ENCODE measurements at places on chromosomes 12 and 14. TPM values are rescaled to one million over a fixed set of nuclear protein-coding genes. Genes with fewer than 3 reads are reported as not detected.

GRCh38 chr12:105580821-105581352, 250.4 kb downstream of the C12orf75 start:
- no peak for ATAC-seq

FOXA1 gene
- not detected for total RNA-seq

ALDH6A1 gene
- total RNA-seq, result 12.3 TPM

KRT78 gene
- not detected for total RNA-seq

DNA sequence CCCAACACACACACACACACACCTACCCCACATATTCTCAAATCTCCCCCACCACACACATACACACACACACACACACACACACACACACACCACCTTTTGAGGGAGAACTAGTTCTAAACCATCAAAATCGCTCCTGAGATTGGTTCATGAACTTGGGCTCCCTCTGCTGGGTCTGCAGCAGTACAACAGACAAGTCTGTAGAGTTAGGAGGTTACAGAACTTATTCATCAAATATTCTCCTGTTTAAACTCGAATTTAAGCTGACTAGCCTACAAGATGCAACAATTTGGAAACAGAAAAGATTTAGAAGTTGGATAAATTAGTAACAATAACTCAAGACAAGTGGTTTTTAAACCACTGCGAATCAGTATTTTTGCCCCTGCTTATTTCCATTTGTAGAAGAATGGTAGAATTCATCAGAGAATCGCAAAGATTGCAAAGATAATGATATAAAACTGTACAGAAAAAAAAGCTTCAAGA, 136.4 kb upstream of the USP15 start:
- ATAC-seq, result no peak

HPD gene
- total RNA-seq, result not detected

SYNDIG1L gene
- total RNA-seq, result not detected

- no peak for ATAC-seq
These were observed 59.0 kb upstream of the HIF1A start for GRCh38 chr14:61636291-61636690.

DNA sequence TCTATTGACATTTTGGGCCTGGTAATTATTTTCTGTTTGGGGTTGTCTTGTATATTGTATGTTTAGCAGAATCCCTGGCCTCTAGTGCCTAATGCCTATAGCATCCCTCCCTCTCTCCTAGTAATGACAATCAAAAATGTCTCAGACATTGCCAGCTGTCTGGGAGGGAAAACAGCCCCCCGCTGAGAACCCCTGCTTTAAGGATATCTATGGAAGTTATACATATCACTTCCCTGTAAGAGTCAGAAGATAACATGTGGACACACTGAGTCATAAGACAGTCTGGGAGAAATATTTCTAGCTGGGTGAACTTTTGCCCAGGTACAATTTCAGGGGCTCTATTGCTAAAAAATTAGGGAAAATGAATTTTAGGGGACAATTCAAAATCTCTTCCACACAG, 255.0 kb downstream of the PAWR start:
- no peak for ATAC-seq

DNA sequence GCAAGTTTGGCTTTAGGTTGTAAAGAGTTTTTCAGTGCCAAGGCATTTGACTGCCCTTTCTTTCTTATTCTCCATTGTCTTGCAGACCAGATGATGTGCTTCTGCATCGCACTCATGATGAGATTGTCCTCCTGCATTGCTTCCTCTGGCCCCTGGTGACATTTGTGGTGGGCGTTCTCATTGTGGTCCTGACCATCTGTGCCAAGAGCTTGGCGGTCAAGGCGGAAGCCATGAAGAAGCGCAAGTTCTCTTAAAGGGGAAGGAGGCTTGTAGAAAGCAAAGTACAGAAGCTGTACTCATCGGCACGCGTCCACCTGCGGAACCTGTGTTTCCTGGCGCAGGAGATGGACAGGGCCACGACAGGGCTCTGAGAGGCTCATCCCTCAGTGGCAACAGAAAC, 64.3 kb downstream of the KCNMB4 start:
- no peak for ATAC-seq

GRCh38 chr14:101932673-101933072, 31.7 kb upstream of the DYNC1H1 start:
- ATAC-seq, result no peak

TTC9 gene
- 4.7 TPM for total RNA-seq

GRCh38 chr12:94429633-94430032, 30.0 kb downstream of the CEP83 start:
- no peak for ATAC-seq

DNA sequence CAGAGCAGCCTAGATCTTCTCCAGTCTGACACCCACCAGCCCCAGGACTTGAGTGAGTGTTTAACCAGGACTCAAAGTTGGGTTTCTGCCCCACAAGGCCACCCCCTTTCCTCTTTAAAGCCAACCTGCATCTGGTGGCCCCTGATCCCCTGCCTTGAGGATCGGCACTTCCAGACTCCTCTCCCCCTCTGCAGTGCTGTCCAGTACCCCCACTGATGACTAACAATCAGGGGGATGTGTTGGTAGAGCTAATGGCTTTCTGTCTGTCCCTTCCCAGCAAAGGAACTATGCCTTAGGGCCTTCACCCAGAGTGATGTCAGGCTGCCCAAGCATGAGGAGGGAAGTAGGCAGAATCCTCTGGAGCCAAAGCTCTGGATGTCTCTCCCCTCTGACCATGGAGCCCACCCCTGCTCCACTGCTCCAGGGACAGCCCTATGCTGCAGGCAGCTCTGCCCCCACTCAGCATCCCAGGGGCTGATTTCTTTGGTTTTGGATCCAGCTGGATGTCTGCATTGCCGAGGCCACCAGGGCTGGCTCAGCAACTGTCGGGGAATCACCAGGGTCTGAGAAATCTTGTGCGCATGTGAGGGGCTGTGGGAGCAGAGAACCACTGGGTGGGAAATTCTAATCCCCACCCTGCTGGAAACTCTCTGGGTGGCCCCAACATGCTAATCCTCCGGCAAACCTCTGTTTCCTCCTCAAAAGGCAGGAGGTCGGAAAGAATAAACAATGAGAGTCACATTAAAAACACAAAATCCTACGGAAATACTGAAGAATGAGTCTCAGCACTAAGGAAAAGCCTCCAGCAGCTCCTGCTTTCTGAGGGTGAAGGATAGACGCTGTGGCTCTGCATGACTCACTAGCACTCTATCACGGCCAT, 42.9 kb downstream of the DAD1 start:
- no peak for ATAC-seq

TMEM233 gene
- not detected for total RNA-seq

- no peak for ATAC-seq
These were observed 59.2 kb downstream of the ZNF641 start for GRCh38 chr12:48291511-48291910.

DNA sequence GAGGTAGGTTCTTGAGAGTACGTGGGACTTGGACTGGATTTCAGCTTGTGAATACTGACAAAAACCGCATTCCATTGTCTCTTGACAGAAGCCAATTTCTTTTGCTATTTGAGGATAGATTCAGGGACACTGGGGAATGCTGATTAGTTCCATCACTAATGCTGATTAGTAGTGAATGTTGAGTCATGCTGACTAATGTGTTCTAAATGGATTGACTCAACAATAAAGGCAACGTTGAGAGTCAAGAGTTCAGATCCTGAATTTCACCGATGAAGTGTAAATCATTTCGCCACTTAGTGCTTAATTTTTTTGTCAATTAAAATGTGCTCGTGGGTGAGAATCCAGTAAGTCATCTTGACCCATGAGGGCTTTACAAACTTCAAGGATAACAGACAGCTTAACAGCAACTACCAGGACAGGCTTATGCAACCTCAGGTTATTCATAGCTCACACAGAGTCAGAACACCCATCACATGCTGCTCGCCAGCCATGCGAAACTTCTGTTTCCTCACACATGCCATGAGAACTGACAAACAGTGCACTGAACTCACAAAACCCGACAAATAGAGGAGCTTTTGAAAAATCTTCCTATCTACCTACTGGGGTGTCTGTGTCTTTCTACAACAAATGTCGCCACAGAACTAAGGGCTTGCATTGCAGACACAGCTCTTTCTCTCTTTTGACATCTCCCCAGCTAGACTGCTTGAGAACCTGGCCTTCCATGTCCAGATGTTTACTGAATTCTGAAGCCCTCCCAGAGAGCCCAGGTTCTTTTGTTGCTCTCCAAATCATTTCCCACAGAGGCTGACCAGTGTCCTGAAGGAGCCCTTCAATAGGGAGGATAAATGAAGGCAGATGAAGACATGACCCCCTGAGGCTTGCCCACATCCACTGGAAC, 316.4 kb downstream of the ZFP36L1 start:
- peak; percentile 45 for ATAC-seq

GRCh38 chr14:22427771-22428231, 161.2 kb downstream of the DAD1 start:
- ATAC-seq, result no peak

GALNT6 gene
- total RNA-seq, result 7.2 TPM

DNA sequence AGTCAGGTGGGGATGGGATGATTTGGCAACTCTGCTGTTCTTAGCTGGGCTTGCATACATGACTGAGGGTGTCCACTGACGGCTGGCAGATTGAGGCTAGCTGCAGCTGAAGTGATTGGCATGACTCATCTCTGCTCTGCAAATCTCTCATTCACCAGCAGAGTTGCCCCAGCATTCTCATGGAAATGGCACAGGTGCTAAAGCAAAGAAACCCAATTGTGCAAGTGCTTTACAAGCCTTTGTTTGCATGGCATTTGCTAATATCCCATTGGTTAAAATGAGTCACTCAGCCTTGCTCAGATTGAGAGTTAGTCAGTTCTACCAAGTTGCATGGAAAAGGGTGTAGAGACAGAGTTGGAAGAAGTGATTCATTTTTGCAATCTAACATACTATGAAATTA, 389.7 kb upstream of the FAR2 start:
- no peak for ATAC-seq

GRCh38 chr12:132747395-132747794, 14.2 kb downstream of the ANKLE2 start:
- no peak for ATAC-seq

GPR84 gene
- 0.24 TPM for total RNA-seq

DNA sequence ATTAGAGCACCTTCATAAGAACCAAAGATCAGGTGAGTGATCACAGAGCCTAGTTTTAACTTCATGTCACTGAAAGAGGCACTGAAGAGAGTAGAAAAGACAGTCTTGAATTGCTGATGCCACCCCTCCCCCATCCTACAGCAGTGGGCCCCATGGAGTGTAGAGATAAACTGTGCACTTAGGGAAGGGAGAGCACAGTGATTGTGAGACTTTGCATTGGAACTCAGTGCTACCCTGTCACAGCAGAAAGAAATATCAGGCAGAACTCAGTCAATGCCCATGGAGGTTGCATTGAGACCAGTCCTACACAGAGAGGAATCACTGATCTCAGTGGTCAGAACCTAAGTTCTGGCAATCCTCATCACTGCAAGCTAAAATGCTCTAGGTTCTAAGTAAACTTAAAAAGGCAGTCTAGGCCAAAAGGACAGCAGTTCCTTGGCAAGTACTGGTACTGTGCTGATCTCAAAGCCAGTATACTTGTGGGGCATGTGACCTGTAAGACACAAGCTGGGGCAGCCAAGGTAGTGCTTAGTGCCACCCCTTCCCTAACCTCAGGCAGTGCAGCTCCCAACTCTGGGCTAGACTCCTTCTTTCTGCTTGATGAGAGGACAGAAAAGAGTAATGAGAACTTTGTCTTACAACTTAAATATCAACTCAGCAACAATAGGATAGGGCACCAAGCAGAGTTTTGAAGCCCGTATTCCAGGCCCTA, 94.1 kb downstream of the FSCB start:
- ATAC-seq, result no peak

- no peak for ATAC-seq
These were observed 608.4 kb downstream of the LRFN5 start for GRCh38 chr14:42214981-42215491.

DNA sequence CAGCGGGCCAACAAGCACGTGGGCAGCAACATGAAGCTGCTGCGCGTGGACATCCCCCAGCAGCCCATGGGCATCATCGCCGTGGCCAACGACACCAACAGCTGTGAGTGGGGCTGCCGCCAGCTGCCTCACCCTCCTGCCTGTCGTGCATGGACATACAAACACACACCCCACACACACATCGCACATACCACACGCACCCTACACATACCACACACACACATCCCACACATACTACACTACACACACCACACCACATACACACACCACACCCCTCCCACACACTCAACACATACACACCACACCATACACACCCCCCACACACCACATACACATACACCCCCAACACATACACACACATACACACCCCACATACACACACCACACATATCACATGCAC, 25.2 kb upstream of the NXPH4 start:
- ATAC-seq, result no peak

SPPL3 gene
- total RNA-seq, result 34.5 TPM

- no peak for ATAC-seq
These were observed 18.9 kb downstream of the PPP2R5C start for GRCh38 chr14:101780390-101780789.

OR6C65 gene
- not detected for total RNA-seq

CLEC6A gene
- total RNA-seq, result not detected

GRCh38 chr12:72074065-72074464, 135.4 kb downstream of the TPH2 start:
- ATAC-seq, result no peak

- no peak for ATAC-seq
These were observed 57.4 kb downstream of the PLXNC1 start for GRCh38 chr12:94205822-94206221.

CEP170B gene
- total RNA-seq, result 6.1 TPM

GRCh38 chr14:79186523-79186922, 1016.4 kb downstream of the NRXN3 start:
- ATAC-seq, result no peak

- no peak for ATAC-seq
These were observed 2.2 kb upstream of the FBXO33 start for GRCh38 chr14:39434401-39434800.

DNA sequence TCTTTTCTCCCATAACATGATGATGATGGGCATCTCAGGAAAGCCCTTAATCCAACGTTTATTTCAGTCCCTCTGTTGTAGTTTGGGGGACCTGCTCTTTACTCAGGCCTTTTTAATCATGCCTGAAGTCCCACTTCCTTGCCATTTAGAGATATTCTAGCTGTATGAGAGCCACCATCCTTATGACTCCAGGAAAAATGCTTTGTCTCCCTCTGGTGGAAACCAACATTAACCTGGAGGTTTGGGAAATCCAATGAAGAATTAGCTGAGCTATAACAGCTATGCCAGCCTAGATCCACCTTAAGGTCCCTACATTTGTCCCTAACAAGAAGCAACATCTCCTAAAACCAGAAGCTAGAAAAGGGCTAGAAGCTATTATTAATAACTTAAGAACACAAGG, 1399.1 kb downstream of the LRFN5 start:
- ATAC-seq, result no peak
